ENCODE measurements at places on chromosomes 5 and 9. TPM values are rescaled to one million over a fixed set of nuclear protein-coding genes. Genes with fewer than 3 reads are reported as not detected.

DOCK8 gene
- total RNA-seq, result 0.51 TPM

NDUFS4 gene
- total RNA-seq, result 107 TPM

HRH2 gene
- 0.34 TPM for total RNA-seq

PCDHGA5 gene
- 0.16 TPM for total RNA-seq

ADRB2 gene
- total RNA-seq, result 1.3 TPM

PCAT7 gene
- 0.62 TPM for total RNA-seq

MOB3B gene
- 11.9 TPM for total RNA-seq

RRAGA gene
- total RNA-seq, result 134 TPM

STPG3 gene
- not detected for total RNA-seq

AHRR gene
- total RNA-seq, result 4.8 TPM

PITX1 gene
- 30.9 TPM for total RNA-seq

EIF4EBP3 gene
- 1.4 TPM for total RNA-seq

ITK gene
- total RNA-seq, result 0.08 TPM

ITGA1 gene
- total RNA-seq, result 2.0 TPM

SLC46A2 gene
- total RNA-seq, result not detected

AK8 gene
- 0.92 TPM for total RNA-seq

TAF11L9 gene
- not detected for total RNA-seq

STKLD1 gene
- 0.64 TPM for total RNA-seq

ZFP37 gene
- 1.4 TPM for total RNA-seq

GDA gene
- total RNA-seq, result 0.96 TPM

SOWAHA gene
- total RNA-seq, result 0.10 TPM

LECT2 gene
- not detected for total RNA-seq

CD72 gene
- total RNA-seq, result 0.22 TPM

COL15A1 gene
- total RNA-seq, result 0.57 TPM

CTSV gene
- total RNA-seq, result 14.1 TPM

SH3RF2 gene
- 2.4 TPM for total RNA-seq

ZDHHC11B gene
- 1.5 TPM for total RNA-seq

CEL gene
- total RNA-seq, result 0.52 TPM

ZNF366 gene
- not detected for total RNA-seq

Measured in A549 treated with AZD2906 at 1 μM for 4 hours (cell line).